ENCODE measurements at places on chromosomes 5 and 9.

- no peak for DNase-seq
These were observed 339.8 kb downstream of the AGTPBP1 start for GRCh38 chr9:85401998-85402397.

DNA sequence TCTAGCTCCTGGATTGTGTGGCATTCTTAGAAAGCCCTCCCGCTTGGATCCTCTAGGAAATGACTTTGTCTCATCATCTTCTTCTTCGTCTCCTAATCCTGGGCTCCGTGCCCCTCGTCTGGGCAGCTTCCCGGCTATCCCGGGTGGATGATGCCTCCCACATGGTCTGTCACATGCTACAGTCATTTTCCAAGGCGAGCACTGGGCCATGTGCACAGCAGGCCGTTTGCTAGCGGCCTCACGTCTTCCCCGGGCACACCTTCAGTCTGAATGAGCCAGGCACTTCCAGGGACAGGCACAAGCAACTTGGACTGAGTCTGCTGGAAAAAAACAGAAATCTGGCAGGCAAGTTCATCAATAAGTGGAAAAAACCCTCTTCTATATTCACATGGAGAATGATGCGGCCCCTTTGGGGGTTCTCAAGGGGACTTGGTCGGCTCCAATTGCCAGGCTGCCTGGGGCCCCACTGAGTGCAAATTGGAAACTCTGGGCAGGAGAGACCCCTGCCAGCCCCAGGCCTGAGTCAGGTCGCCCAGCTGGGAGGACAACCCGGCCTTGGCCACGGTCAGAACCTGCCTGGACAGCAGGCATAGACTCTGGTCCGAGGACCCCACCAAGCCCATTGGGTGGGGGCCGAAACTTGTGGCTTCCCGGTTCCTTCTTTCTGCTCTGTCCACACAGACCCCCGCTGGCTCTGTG, 11.1 kb upstream of the WNK2 start:
- no peak for DNase-seq

GRCh38 chr9:88824711-88825110, 166.6 kb upstream of the S1PR3 start:
- DNase-seq: no peak

DNA sequence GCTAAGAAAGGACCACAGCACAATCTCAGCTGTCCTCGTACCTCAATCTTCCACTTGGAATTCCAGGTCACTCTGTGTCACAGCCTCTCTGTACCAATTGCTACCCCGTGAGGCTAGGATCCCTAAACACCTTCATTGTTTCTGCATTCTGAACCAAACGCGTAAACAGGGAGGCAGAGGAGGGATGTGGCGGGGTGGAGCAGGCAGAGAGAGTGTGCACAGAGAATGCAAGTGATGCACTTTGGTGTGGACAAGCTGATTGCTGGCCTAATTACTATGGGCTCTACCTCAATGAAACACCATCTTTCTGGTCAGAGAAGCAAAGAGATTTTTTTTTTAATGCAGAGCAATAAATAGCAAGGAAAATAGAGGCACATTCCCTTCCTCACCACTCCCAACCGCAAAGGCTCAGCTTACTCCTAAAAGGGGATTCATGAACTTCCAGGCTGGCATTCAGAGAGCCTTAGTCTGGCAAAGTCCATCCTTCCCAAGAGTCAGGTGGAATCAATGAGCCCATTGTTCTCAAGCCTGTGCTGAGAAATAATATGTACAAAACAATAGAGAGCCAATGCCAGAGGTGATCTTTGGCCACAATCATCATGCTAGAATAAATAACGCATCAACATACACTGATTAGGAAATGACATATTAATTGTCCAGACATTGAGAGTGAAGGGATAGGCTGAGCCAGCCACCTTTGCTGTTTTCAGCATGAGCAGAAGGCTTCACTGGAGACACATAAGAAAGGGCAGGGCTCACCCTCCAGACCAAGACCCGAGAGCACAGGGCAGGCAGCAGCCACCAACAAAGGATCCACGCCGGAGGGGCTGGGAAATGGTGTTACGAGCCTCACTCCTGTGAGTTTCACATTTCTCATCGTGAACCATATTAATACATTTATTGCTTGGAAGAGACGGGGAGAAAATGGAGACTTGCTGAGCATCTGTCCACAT, 278.8 kb downstream of the ENC1 start:
- DNase-seq: no peak

DNA sequence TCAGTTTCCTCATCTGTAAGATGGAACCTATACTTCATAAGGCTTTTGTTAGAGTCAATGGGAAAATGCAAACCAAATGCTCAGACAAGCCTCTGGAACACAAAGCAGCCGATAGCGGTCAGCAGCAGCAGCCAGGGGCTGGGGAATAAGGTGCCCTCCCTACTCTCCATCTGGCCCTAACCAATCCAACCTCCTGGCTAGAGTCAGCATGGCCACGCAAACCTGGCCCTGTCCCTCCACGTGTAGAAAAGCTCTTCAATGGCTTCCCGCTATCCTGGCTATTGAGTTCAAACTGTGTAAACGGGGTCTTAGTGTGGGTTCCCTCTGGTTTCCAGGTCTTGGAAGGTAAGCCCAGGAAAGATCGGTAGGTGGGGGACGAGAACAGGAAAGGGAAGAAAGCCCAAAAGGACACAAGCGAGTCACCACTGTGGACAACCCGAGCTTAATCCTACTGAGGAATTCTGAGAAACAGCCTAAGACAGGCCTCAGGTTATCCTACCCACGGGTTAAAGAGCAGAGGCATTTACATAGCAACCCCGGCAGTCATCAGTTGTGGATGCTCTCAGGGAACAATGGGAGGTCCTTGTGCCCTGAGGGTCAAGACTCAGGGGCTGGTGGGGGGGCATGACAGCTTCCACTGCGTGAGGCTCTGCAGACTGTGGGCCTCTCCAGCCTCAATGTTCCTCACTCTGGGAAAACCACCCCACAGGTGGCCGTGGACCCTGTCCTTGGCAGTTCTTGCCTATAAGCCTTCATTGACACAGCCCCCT, 30.9 kb downstream of the FABP6 start:
- no peak for DNase-seq

DNA sequence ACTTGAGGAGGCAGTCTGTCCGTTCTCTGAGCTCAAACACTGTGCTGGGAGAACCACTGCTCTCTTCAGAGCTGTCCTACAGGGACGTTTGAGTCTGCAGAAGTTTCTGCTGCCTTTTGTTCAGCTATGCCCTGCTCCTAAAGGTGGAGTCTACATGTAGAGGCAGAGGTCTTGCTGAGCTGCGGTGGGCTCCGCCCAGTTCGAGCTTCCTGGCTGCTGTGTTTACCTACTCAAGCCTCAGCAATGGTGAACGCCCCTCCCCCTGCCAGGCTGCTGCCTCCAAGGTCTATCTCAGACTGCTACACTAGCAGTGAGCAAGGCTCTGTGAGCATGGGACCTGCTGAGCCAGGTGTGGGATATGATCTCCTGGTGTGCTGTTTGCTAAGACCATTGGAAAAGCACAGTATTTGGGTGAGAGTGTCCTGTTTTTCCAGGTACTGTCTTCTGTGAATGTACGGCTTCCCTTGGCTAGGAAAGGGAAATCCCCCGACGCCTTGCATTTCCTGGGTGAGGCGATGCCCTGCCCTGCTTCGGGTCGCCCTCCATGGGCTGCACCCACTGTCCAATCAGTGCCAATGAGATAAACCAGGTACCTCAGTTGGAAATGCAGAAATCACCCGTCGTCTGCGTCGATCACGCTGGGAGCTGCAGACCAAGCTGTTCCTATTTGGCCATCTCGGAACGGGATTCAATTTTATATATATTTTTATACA, 58.5 kb downstream of the CNTRL start:
- no peak for DNase-seq

DNA sequence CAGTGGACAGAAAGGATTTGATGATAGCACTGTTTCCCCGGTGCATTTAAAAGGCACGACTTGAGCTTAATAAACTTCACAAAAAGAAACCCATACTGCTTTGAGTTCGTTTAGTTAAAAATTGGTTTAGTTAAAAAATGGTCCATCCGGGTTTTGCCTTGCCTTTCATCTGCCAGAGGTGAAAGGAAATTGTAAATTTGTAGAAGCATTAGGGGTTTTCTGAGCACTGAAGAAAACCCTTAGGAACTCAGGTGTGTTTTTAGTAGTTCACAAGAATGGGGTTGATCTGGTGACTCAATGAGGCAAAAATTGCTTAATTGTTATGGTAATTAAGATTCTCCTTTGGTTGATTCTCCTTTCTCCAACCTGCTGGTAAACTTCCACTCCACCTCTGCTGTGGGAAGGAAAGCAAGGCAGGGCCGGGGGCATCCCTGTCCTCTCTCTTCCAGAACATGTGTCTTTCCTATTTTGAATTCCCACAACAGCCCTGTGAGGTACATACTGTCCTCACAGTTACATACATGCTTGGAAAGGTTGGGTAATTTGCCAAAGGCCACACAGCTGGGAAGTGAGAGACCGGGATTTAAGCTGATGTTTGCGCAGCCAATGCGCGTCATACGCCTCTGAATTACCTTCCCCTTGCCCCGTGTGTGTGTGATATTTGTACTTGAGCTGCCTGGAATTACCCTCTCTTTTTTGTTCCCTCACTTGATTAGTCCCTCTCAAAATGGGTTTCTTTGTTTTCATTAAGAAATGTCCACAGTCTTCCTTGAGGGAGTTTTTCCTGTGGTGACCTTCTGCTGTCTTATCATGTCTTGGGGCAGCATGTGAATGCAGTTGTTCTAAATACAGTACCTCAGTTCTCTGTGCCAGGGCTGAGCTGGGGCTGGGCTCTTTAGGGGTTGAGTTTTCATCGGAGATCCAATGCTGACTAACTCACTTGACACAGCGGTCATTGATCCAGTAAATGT, 94.4 kb downstream of the ARHGAP26 start:
- DNase-seq: no peak

DNA sequence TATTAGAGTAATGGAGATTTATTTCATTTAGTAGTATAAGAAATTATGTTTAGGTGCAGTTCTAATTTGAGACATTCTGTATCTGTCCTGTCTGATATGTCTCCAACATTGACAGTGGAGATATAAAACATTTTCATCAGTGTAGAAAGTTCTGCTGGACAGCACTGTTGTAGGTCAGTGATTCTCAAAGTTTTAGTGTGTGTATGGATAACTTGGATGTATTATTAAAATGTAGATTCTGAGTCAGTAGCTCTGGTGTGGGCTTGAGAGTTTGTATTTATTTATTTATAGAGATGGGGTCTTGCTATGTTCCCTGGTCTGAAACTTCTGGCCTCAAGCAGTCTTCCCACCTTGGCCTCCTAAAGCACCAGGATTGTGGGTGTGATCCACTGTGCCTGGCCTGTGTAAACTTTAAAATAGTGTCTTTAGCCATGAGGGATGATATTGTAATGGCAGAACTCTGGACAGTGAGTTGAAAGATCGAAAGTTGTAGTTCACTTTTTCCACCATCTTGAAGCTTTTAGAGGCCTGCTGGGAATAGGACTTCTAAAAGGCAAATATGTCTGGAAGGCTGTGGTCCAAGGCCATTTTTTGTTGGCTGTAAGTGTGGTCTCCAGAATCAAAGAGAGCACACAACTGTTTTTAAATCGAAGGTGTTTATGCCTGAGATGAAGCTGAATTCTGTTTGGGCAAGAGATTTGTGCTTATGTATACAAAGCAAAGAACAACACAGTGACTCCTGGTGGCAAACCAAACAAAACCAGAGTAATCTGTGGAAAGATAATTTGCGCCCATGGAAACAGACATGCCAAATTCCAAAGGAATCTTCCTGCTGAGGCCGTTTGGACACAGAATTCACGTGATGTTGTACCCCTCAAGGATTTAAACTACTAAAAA, 12.4 kb downstream of the UBAP1 start:
- DNase-seq: no peak

DNA sequence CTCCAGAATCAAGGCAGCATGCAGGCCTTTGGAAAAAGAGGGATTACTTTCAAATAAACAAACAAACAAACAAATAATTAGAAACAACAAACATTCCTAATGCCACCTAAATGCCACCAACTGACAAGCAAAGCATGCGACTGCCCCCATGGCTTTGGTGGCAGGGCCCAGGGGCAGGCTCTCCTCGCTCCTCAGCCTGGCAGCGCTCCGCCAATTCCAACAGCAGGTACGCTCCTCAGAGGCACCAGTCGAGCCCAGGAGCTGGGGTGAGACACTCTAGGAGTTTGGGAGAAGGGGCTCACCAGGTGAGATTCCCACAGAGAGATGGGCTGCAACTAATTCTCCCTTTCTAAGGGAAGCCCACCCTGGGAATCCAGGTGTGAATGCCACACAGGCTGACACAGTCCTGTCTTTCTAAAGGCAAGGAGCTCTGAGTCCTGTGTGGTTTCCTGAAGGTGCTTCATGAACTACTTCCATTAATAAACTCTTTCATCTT, 27.8 kb downstream of the CSF2 start:
- DNase-seq: no peak

DNA sequence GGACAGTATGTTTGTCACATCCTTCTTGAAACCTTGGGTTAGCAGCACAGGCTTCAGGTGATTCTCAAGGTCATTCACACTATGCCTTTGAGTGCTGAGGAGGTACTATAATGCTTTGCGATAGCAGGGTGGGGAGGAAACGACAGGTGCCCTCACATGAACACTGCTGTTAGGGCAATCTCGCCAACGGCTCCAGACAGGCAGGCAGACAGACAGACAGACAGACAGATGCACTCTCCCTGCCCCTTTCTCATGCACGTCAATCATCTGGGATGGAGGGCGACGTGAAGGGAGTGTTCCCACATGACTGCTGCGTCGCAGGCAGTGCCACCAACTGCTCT, 82.9 kb downstream of the RAPGEF1 start:
- DNase-seq: no peak

- DNase-seq: no peak
These were observed 153.2 kb upstream of the FGF10 start for GRCh38 chr5:44542470-44542869.

- no peak for DNase-seq
These were observed 267.5 kb downstream of the EBF1 start for GRCh38 chr5:158832096-158832685.

DNA sequence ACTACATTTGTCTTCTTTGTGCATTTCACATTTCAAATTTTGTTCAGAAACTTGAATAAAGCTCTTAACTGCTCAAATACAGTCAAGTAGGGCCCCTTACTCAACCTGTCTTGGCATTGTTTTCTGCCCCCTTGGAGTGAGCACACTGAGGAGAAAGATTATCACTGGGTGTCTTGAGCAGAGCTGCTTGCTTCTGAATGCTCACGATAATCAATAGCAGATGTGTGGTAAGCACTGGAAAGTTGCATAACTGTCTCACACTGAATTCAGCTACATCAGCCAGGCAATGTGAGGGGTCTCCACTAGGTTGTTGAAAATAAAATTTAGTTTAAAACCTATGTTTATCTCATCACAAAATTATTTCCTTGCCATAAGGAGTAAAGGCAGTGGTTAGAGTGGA, 7.8 kb upstream of the TNFAIP8 start:
- no peak for DNase-seq

GRCh38 chr9:131885144-131885609, 145.3 kb upstream of the RAPGEF1 start:
- DNase-seq: no peak

DNA sequence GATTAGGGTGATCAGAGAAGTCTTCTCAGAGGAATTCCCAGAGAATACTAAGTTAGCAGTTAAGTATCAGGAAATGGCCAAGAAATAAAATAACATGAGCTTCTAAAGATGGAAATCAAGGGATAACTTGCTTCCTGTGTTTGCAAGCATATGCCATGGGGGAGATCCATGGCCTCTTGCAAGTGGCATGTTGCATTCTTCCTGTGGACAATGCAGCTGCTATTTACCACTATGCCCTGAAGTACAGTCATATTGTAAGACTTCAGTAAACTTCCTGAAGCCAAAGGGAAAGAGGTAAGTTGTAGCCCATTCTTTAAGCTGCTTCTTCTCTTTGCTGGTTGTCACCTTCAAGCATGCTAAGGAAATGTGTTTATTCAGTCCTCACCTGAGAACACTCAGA, 154.7 kb upstream of the RUSC2 start:
- DNase-seq: no peak

GRCh38 chr5:106843812-106844416, 826.8 kb downstream of the EFNA5 start:
- DNase-seq: no peak
